ENCODE measurements at places on chromosomes 7 and 10.

DNA sequence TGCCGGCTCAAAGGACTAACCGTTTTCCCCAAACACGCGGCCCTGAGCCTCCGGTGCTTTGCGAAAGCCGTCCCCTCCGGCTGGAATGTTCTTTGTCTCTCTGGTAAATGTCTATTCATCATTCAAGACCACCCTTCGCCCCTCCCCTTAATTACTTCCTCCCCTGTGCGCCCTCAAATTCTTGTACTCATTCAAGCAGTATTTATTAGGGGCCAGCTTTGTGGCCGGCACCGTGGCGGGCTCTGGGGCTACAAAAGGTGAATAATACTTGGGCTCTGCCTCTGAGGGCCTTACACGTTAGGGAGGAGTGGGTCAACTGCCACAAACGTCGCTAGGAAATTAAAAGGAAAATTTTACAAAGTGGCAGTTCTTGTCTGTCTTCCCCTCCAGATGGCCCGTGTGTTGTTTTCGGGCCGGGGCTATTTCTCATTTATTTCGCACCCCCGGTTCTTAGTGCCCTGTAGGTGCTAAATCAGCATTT is 1.5 kb upstream of the MEST start:
- peak; percentile 17 for DNase-seq

DNA sequence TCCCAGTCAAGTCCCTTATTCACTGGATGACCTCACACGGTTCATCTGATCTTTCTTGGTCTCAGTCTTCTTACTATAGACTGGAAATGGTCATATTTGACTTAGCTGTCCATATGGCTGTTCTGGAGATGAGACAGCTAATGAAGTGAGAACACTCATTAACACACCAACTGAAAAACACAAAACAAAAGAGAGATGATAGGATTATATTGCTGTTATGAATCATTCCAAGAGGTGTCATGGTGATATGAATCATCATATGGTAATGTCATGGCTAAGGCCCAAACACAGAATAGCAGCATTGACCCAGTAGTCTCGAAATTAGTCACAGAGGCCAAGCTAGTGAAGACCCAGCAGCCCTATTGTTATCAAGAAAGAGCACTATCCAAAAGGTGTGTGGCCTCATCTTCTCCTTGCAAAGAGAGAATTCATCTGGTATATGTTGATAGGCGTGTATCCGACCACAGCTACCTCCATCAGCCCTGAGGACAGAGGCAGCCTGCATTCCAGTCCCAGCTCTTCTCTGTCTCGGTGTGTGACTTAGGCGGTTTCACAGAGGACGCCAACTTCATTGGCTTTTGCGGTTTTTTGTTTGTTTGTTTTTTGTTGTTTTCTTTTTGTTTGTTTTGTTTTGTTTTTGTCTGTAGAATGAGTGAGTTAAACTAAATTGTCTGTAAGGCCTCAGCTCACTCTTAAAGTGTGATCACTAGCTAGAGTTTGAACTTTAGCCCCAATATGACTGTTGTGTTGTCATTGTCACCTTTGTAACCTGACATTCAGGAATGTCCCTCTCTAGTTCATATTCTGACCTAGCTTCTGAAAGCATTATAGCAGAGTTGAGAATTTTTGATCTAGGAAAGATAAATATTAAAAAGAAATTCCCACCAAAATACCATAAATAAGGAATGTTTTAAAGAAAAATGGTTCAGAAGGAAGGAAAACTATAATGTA is 97.4 kb upstream of the PDCD4 start:
- DNase-seq, result no peak

- peak; percentile 31 for DNase-seq
Measured at GRCh38 chr10:6936931-6937330, 356.9 kb upstream of the PRKCQ start.

DNA sequence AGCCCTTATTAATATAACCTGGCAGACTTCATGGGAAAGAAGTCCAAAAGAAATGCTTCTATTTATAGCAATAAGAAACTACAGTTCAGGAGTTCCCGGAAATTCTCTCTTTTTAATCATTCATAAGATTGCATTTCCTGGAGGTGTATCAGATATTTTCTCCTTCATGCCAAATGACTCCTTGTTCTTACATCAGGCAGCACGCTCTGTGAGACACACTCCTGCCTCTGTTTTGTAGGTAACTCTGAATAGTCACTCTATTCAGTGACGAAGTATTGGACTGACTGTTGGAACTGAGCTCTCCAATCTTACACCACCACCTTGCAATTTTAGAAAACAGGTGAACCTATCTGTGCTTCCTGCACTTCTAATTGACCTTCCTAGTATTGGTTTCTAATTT is 78.7 kb upstream of the MSRB2 start:
- no peak for DNase-seq

DNA sequence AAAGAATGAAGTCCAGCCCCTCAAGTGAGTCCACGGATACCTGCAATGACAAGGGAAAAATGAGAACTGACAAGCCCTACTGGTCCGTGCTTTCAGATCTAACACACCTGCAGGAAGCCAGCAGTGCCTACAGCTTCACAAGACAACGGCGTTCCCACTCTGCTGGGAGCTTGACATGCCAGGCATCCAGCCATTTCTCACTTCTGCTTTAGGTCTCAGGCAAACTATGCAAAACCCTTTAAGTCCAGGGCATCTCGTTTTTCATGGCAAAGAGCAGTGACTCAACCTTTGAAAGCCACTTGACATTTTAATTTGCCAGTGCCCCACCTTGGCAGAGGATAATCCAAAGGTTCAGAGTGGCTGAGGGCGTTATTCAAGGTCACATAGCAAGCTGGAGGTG is 49.1 kb upstream of the GPAM start:
- no peak for DNase-seq

DNA sequence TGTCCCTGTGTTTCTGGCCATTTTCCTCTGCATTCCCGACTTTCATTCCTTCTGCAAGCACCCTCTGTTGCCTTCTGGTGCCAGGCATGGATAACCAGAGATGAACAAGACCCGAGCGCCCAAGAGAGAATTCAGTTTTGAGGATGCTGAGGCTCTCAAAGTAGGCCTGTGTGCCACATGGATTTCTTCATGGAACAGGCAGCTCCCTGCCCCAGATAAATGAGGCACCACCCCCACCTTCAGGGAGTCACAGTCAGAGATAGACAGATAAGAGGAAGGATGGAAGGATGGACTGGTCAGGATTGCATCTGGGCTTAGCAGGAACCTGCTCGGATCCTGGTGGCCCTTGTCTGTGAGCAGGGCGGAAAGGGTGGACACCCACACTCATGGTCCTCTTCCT is 49.4 kb downstream of the ADCYAP1R1 start:
- no peak for DNase-seq

- DNase-seq, result no peak
Measured at GRCh38 chr10:38070501-38070900, 23.6 kb upstream of the ZNF37A start.

- DNase-seq, result peak; percentile 91
Measured at GRCh38 chr10:133318494-133319127, 9.9 kb downstream of the ZNF511 start.

DNA sequence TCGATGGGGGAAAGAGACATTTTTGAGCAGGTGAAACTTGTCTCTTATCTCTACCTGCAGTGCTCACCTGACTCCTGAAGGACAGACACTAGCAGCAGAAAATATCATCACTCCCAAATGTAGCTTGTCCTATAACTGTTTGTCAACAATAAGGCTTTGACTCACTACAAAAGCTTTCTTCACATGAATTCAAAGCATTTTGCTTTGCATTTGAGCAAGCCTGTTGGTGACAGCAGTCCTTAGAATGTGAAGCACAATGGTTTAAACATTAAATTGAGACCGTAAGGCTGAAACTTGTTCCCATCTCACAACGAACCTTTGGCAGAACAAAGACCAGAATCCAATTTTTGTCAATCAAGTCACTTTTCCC is 30.6 kb upstream of the ZNRF2 start:
- DNase-seq, result no peak

- DNase-seq, result no peak
Measured at GRCh38 chr7:155291045-155291530, 6.6 kb upstream of the INSIG1 start.

GRCh38 chr7:117808910-117809705 is 64.1 kb downstream of the CTTNBP2 start:
- DNase-seq, result no peak

DNA sequence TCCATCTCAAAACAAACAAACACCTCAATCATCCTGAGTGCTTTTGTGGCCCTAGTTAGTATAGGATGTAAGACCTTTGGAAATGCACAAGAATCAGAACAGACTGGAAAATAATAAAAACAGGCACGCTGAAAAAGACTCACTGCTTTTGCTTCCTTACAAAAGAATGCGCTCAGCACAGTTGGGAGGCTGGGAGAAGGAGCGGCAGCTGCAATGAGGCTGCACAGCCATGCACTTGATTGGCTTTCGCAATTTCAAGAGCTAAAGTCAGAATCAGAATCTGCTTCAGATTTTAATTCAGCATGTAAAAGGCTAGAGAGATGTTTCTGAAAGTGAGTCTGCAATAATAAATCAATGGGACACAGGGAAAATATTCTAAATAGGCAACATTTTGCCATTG is 97.2 kb downstream of the FRMD4A start:
- DNase-seq, result no peak

- DNase-seq, result no peak
Measured at GRCh38 chr10:118209215-118209614, 132.9 kb downstream of the FAM204A start.

DNA sequence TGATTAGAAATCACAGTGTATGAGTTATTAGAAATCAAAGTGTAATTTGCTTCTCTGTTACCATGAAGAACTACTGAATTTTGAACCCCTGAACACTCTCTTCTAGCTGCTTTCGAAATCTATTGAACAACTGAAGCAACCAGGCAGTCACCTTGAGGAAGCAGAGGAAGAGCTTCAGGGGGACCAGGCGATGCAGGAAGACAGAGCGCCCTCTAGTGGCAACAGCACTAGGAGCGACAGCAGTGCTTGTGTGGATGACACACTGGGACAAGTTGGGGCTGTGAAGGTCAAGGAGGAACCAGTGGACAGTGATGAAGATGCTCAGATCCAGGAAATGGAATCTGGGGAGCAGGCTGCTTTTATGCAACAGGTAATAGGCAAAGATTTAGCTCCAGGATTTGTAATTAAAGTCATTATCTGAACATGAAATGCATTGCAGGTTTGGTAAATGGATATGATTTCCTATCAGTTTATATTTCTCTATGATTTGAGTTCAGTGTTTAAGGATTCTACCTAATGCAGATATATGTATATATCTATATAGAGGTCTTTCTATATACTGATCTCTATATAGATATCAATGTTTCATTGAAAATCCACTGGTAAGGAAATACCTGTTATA is 170.7 kb downstream of the HDAC9 start:
- DNase-seq, result peak; percentile 87

DNA sequence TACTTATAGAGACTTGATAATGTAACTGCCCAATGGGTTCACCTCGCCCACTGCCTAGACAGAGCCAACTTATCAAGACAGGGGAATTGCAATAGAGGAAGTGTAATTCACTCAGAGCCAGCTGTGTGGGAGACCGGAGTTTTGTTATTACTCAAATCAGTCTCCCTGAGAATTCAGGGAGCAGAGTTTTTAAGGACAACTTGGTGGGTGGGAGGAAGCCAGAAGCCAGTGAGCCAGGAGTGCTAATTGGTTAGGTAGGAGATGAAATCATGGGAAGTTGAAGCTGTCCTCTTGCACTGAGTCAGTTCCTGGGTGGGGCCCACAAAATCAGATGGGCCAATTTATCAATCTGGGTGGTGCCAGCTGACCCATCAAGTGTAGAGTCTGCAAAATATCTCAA is 20.1 kb upstream of the C7orf33 start:
- no peak for DNase-seq

GRCh38 chr7:96216373-96216772 is 105.5 kb downstream of the SLC25A13 start:
- DNase-seq, result no peak

GRCh38 chr7:158988996-158989395 is 132.6 kb downstream of the DYNC2I1 start:
- no peak for DNase-seq

DNA sequence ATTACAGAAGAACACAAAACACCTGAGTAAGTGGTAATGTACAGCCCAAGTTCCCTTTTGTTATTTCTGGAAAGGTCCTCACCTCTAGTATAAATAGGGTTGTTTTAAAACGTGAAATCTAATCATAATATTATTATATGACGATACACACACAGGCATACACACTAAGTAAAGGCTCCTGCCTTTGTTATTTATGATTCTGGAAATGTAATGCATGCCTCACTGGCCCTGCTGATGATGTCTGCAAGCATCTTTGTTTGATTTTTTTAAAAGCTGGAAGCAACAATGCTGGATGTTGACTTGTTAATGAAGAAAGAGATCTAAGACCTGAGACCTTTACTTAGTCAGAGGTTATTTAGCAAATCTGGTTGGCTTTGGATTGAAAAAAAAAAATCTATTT is 307.4 kb upstream of the SORCS1 start:
- no peak for DNase-seq

DNA sequence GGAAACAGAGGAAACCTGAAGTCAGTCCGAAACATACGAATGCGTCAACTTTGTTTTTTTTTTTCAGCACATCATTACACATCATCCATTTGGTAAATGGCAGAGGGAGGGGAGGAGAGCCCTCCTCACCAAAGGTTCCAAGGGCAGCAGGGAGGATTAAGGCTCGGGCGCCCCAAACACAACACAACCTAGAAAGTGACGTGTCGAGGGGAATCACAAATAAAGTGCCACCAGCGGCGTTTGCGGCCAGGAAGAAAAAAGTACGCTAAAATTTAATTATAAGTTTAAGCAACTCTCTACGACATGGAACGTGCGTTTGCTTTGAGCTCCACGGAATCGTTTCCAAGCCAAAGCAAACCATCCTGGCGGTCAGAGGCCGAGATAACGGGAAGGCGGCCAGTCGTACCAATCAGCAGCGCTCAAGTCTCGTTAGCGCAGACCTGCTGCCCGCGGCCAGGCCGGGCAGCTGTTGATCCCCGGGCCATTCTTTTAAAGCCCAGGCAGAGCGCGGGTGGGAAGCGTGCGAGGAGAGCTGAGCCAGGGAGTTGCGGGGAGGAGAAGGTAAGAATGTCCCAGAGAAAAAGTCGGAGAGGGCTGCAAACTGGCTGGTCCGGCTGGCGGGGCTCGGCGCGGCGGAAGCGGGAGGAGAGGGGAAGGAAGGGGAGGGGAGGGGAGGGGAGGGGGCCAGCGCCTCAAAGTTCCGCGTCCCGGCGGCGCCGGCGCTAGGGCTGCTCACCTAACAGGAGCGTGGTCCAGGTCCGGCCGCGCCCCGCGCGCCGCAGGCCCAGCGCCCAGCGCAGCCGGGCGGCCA is 719 bp downstream of the DPY19L1 start:
- peak; percentile 28 for DNase-seq

GRCh38 chr7:47538846-47539311 is 43.0 kb downstream of the TNS3 start:
- DNase-seq, result no peak

Data from HAP-1 (cell line).